ENCODE measurements at places on chromosomes 2 and 18.

GRCh38 chr18:62287781-62288664 lies 37.1 kb upstream of the TNFRSF11A start:
- no peak for DNase-seq

GRCh38 chr2:192023006-192023405 lies 171.7 kb downstream of the TMEFF2 start:
- no peak for DNase-seq

- no peak for DNase-seq
Measured at GRCh38 chr18:54777118-54777791, 51.0 kb upstream of the RAB27B start.

DNA sequence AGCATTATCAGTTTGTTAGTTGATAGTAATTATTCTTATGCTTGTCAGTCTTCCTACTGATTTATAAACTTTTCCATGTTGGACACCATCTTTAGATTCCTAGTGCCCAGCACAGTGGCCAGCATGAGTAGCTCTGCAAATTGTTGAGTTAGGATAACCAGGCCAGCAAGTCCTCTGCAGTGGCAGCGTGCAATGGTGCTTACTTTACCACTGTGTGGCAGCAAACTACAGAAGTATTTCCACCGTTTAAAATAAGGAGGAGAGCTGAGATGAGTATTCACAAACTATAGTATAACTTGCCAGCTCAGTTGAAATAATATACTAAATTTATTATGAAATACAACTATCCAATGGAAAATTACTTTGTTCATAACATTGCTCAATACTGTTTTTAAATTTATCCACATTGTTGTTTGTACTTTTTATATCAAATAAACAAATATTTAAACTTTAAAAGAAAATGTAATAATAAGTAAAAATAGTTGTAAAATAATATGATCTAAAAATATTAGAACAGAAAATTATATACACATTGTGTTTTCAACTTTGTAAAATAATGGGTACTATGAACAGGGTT lies 9.3 kb upstream of the THADA start:
- peak; percentile 54 for DNase-seq

- DNase-seq: no peak
Measured at GRCh38 chr2:155250800-155251199, 552.3 kb downstream of the KCNJ3 start.

DNA sequence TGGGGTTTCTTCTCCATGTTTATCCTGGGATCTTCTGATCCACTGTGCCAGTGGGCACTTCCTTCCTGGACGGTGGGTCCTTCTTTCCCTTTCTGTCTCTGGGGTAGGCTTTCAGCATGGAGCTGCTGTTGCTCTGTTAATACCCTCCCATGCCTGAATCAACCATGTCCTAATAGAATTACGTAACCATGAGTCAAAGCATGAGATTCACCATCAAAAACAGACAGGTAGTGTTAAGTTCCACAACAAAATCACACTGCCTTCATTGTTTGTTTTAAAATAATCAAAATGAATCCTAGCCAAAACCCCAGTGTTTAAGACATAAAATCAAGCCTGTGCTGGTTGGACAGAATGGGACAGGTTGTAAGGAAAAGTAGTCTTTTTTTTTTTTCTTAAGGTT lies 37.5 kb downstream of the GNAL start:
- no peak for DNase-seq

DNA sequence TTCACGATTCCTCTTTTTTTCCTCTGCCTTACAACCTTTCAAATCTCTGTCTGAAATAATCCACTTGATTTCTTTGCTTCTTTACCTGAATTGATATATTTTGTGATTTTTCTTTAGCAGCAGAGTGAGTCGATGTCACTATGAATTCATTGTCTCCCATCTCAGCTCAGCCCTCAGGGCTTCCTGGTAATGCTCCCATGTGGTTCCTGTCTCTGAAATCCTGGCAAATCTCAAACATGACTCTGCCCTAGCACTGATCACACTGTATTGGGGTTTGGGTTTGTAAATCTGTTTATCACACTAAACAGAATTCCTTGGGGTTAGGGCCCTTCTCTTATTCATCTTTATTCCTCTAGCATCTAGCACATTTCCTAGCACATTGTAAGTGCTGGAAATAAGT lies 43.0 kb upstream of the MSTN start:
- no peak for DNase-seq

DNA sequence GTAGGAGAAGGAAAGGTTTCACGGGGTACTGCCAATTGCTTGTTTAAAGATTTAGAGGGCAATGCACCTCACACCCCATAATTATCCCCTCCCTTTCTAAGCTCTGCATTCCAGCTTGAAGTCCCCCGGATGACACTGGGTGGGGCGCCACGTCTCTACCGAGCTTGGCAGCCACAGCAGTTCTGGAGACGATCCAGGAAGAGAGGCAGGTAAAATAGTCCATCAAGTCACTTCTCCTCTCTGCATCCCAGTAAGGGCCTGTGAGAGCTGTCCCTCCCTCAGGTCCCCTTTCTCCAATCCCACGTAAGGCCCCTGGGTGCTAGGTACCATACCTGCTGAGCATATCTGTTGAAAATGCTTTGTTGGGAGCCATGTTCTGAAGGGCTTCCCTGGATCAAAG lies 65.7 kb downstream of the CAPN13 start:
- DNase-seq: no peak

DNA sequence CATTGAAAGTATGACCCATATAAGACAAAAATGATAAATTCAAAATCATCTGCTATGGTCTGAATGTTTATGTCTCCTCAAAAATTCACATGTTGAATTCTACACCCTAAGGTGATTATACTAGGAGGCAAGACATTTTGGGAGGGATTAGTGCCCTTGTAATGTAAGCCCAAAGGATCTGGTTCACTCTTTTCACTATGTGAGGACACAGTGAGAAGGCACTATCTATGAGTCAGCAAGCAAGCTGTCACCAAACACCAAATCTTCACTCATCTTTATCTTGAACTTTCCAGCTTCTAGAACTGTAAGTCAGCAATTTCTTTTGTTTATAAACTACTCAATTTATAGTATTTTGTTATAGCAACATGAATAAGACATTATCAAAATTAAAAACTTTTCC lies 284.7 kb upstream of the ZC3H15 start:
- DNase-seq: no peak

DNA sequence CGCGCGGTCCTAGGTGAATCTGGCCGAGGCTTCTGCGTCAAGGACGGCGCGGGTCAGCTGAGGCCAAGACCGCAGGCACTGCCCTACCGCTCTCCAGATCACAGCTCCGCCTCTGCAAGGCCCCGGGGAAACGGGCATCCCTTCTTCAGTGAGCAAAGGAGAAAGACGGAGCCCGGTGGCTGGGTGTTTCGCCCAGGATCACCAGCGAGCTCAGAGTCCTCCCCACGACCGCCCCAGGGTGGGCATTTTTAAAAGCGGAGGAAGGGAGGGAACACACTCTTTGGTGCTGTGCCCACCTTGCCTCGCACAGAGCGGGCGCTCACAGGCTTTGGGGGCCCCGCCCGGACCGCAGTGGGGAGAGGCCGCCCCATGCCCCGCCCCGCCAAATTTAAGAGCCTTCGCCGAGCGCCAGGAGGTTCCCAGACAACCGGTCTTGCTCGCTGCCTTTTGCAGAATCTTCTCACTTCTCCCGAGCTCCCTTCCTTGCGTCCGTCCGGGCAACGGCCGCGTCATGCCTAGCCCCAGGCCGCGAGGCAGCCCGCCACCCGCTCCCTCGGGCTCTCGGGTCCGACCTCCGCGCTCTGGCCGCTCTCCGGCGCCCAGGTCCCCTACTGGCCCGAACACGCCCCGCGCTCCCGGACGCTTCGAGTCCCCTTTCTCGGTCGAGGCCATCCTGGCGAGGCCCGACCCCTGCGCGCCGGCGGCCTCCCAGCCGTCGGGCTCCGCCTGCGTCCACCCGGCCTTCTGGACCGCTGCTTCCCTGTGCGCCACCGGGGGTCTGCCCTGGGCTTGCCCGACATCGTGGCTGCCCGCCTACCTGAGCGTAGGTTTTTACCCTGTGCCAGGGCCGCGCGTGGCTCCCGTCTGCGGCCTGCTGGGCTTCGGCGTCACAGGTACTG lies at the start of gene NOTO:
TSS of gene NOTO (plus strand) at position 419 of the 899 bp plus-strand sequence. CDS start at position 512, 93 bp downstream.
- DNase-seq: no peak

DNA sequence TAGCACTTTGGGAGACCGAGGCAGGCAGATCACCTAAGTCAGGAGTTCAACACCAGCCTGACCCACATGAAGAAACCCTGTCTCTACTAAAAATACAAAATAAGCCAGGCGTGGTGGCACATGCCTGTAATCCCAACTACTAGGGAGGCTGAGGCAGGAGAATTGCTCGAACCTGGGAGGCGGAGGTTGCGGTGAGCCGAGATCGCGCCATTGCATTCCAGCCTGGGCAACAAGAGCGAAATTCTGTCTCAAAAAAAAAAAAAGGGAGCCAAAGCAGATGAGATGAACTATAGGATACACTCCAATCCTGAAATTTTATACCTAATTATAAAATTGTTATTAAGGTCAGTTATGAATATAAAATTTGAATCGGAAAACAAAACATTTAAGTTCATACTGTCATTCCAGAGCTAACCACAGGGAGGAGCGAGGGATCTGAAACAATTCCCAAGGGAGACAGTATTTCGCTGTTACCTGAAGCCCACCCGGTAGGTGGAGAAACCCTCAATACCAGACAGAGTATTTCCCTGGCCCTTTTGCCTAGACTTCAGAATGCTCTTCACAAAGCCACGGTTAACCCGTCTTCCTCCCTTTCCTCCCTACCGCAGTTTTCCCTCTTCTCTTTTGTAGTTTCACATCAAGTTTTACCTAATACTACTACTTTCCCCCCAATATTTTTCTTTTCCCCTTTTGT lies 1.4 kb downstream of the PPM1G start:
- no peak for DNase-seq

GRCh38 chr18:12014521-12015415 lies 33.5 kb downstream of the IMPA2 start:
- no peak for DNase-seq

DNA sequence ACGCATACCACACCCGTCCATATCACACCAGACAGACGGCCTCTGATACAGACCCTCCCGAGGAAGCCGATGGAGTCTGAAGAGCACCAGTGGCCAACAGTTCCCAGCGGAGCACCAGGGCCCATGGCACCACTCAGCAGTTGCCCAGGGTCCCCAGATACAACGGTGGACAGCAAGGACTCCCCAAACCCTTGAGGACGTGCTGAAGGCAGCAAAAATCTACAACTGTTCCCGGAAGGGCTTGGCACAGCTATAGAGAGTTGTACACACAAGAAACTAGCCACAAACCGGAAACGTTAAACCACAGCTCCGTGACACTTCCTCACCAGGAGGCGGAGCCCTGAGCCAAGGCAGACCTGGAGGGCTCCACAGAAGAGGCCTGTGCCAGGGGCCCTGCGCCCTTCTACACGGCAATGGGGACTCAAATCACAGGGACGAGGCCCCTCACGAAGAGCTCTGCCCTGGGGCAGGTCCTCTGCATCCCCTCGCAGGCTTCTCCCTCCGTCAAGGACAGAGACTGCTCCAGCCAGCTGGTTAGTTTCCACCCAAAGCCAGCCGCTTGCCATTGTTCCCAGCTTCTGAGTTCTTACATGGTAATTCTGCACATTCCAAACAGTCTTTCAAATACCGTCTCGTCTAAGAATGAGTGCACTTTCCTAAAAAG lies 133.4 kb downstream of the HDAC4 start:
- DNase-seq: peak; percentile 71

DNA sequence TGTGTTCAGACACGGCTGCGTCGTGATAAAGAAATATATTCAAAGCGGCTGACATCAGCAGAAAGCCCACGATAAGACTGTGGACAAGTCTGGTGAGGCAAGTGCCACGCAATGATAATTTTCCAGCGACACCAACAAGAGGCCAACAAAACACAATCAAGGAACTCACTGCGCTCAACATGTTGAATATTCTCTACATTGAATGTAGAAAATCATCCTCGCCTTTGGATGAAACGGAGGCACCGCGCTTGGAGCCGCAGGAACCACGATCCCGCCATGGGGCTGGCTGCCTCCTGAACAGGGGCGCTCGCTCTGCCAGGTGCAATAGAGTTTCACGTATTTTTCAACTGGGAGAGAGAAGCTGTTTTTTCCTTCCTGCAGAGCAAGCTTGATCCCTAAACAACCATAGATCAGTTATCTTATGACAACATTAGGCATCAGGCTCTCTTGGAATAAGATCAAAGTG lies 220.3 kb downstream of the ATAD2B start:
- DNase-seq: no peak

- DNase-seq: no peak
Measured at GRCh38 chr18:75305984-75306383, 95.4 kb downstream of the TSHZ1 start.

DNA sequence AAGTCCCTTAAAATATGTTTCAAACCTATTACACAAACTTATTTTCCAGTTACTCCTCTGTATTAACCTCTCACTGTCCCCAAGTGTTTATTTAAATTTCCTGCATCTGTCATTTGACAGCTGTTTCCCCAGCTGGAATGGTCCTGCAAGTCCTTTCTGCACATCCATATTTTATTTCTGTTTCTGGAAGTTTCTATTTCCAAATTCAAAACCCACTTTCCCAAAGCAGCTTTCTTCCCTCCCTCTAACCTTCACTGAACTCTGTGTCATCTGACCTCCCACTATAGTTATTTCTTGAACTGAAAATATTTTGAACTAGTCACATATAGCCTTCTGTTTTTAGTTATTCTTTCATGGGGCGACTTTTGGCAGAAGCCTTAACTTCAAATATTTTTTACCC lies 459.4 kb upstream of the MC4R start:
- no peak for DNase-seq

- DNase-seq: no peak
Measured at GRCh38 chr2:73836141-73836943, 7.6 kb downstream of the STAMBP start.

GRCh38 chr2:26172189-26172870 lies 558 bp upstream of the GAREM2 start:
- no peak for DNase-seq

GRCh38 chr2:230068016-230068650 lies 591 bp downstream of the SLC16A14 start:
- no peak for DNase-seq

GRCh38 chr18:48860269-48861180 lies 90.2 kb downstream of the SMAD7 start:
- DNase-seq: no peak

DNA sequence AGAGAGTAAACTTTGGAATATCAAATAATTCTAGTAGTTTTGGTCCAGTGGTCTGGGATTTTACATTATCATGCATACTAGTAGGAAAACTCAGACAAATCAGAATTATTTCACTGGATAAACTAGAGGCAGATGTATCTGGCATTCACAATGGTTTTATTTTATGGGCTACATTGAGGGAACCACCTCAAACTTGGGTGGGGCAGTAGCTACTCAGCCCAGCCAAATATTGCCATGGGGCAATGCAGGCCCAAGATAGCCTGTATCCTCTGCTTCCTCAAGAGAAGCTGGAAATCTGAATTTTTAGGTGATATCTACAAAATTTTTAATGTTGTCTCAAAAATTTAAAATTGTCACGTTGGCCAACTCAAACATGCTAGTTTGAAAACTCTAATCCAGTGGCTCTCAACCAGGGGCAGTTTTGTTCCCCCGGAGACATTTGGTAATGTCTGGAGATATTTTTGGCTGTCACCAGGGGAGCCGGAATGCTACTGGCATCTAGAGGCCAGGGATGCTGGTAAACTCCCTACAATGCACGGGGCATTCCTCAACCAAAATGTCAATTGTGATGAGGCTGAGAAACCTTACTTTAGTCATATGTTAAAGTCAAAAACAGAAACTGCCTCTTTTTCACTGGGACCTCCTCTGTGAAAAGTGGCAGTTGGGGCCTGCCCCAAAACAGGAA lies 172.8 kb upstream of the SPRED2 start:
- no peak for DNase-seq

All from stromal cell of bone marrow (primary cell).